Spinal cord (tissue), 10 donors: ENCODE measurements at places on chromosomes 7 and 10. TPM values are rescaled to one million over a fixed set of nuclear protein-coding genes. Genes with fewer than 3 reads are reported as not detected.

The TDRD1 gene
- total RNA-seq = 1.9 TPM

The PTF1A gene
- total RNA-seq = 0.22 TPM

The GCK gene
- total RNA-seq = 4.8 TPM

The PON1 gene
- 0.59 TPM for total RNA-seq

The ADGRA1 gene
- total RNA-seq = 3.4 TPM

The TMEM176B gene
- 28.4 TPM for total RNA-seq

The CHAT gene
- total RNA-seq = 0.61 TPM

The CREB5 gene
- total RNA-seq = 16.4 TPM

The TEX47 gene
- total RNA-seq = not detected

The INA gene
- total RNA-seq = 55.2 TPM

The DDC gene
- total RNA-seq = 2.5 TPM

The CLDN3 gene
- 3.9 TPM for total RNA-seq
